ENCODE measurements at places on chromosomes 2 and 18.

- no peak overlapping the region for H3K4me3 ChIP-seq
- no peaks in the 10 kb centered on the region for H3K36me3 ChIP-seq
- DNase-seq, result no peak
- no peak overlapping the region for H3K27ac ChIP-seq
These were observed 119.9 kb downstream of the ETAA1 start for GRCh38 chr2:67516899-67517530.

DNA sequence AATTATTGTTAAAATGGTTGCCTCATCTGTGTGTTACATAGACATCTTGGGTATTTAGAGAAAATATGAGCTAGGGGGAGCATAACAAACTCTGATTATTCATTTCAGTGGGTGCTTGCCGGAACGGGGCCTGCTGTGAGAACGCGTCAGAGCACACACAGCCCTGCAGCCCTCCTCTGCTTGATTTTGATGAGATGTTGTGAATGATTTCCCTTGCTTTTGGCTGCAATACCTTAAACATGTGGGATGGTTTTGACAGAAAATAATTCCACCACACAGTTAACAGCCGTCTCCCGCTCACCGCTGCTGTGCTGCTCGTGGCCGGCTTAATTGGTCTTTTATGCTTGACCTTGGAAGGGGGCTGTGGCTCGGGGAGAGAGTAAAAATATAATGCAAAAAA, 49.9 kb upstream of the TXNDC2 start:
- no peaks in the 10 kb centered on the region for H3K4me1 ChIP-seq
- H3K27me3 ChIP-seq, result no peaks in the 10 kb centered on the region
- no peaks in the 10 kb centered on the region for H3K36me3 ChIP-seq
- no peak for DNase-seq
- no peak overlapping the region for H3K27ac ChIP-seq

DNA sequence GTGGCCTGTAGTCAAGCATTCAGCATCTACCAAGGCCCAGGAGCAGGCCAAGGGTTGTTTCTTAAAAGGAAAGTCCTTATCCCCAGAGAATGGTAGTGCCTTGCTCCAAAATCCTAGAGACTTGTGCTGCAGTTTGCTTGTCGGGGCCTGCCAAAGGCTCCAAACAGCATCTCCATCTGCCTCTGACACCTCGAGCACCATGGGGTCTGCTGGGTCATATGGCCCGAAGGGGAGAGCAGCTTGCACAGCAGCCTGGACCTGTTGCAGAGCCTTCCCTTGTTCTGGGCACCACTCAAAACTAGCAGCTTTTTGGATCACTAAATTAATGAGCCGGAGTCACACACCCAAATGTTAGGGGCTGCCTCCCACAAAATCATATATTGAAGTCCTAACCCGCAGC, 35.7 kb downstream of the GNAL start:
- no peaks in the 10 kb centered on the region for H3K27me3 ChIP-seq
- H3K36me3 ChIP-seq, result no peaks in the 10 kb centered on the region
- no peak overlapping the region for H3K4me3 ChIP-seq
- H3K4me1 ChIP-seq, result no peaks in the 10 kb centered on the region
- H3K27ac ChIP-seq, result no peak overlapping the region

DNA sequence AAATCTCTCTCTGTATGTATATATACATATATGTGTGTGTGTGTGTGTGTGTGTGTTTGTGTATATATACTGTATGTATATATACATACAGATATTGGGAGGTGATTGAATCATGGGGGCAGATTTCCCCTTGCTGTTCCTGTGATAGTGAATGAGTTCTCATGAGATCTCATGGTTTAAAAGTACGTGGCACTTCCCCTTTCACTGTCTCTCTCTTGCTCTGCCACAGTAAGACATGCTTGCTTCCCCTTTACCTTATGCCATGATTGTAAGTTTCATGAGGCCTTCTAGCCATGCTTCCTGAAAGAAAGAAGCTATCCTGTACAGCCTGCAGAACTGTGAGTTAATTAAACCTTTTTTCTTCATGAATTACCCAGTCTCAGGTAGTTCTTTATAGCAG, 18.8 kb upstream of the CCDC195 start:
- no peak overlapping the region for H3K27ac ChIP-seq
- no peaks in the 10 kb centered on the region for H3K36me3 ChIP-seq
- no peak overlapping the region for H3K4me3 ChIP-seq
- H3K27me3 ChIP-seq, result no peaks in the 10 kb centered on the region

DNA sequence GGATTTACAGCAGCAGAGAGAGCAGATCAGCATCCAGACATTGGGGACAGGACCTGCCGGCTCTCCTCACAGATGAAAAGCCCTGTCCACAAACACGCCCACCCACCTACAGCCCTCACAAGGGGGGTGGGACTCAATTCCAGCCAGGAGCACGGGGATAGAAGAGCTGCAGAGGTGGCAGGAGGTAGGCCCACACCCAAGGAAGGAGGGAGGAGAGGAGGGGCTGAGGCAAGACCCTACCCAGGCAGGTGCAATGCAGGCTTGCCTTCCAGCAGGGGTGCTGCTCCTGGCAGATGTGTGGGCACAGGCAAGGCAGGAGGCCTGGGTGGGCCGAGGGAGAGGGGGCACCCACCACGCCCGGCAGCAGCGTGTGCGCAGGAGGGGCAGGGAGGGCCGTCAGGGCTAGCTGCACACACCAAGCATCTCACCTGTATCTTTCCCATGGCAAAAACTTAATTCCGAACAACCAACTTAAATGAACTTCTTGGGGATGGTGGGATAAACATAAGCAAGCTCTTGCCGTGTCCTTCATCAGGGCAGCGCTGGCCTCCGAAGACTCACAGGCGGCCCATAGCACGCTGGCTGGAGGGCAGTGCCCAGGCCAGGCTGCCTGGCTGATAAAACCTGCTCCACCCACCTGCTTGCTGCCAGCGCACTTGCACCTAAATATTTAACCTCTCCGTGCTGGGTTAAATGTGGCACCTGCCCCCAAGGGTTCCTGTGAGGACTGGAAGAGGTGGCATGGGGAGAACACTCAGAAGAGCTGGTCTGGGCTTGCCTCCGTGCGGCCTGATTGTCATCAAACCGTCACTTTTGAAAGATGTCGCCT, 219.5 kb downstream of the HDAC4 start:
- H3K4me3 ChIP-seq, result no peak overlapping the region
- H3K36me3 ChIP-seq, result peaks cover 78% of the 10 kb centered on the region

All from CD4-positive, alpha-beta T cell (primary cell).